ENCODE measurements at places on chromosomes 13 and 19. TPM values are rescaled to one million over a fixed set of nuclear protein-coding genes. Genes with fewer than 3 reads are reported as not detected.

The FPR1 gene
- 4.3 TPM for total RNA-seq

The SACS gene
- total RNA-seq = 43.4 TPM

The ADAT3 gene
- 1.6 TPM for total RNA-seq

GRCh38 chr13:109667056-109667455 lies 119.3 kb downstream of the IRS2 start:
- no peak for DNase-seq

- no peak for DNase-seq
Observed at GRCh38 chr19:42441049-42441445, 1.7 kb downstream of the CXCL17 start.

DNA sequence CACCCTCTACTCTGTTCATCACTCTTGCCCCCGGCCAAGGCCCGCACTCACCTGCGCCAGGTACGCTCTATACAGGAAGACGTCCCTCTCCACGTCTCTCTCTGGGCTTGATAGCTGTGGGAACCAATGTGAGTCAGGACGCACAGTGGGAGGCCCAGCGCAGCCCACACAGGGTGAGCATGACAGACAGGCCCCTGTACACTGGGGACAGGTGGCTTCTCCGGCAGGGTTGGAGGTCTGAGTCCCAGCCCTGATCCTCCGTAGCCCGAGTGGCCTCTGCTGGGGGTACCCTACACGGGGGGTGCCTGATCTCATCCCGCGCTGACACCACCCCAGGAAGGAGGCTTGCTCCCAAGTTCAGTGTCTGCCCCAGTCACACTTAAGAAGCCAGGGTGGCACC lies 6.3 kb downstream of the COPE start:
- no peak for DNase-seq

The NMRK2 gene
- 755 TPM for total RNA-seq

- DNase-seq = no peak
Observed at GRCh38 chr13:40384976-40385857, 281.2 kb downstream of the FOXO1 start.

DNA sequence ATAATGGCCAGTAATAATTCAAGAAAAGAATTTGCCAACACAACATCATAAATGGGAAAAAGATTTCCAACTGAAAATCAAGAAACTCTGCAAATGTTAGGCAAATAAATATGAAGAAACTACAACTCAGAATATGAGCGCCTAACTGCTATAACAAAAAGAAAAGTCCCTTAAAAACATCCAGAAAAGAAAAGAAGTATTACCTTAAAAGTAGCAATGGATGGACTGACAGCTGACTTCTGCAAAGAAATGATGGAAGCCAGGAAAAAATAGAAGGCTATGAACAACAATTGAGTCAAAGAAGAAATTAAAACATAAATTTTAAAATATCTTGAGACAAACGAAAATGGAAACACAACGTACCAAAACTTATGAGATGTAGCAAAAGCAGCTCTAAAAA lies 482.3 kb upstream of the ZNF507 start:
- no peak for DNase-seq

- DNase-seq = no peak
Observed at GRCh38 chr13:28542804-28543203, 47.9 kb upstream of the FLT1 start.

- DNase-seq = no peak
Observed at GRCh38 chr19:43332058-43332922, 21.2 kb upstream of the CD177 start.

The NOVA2 gene
- total RNA-seq = 4.3 TPM

All from psoas muscle (tissue), 8 donors.